ENCODE measurements at places on chromosomes 2 and 18.

DNA sequence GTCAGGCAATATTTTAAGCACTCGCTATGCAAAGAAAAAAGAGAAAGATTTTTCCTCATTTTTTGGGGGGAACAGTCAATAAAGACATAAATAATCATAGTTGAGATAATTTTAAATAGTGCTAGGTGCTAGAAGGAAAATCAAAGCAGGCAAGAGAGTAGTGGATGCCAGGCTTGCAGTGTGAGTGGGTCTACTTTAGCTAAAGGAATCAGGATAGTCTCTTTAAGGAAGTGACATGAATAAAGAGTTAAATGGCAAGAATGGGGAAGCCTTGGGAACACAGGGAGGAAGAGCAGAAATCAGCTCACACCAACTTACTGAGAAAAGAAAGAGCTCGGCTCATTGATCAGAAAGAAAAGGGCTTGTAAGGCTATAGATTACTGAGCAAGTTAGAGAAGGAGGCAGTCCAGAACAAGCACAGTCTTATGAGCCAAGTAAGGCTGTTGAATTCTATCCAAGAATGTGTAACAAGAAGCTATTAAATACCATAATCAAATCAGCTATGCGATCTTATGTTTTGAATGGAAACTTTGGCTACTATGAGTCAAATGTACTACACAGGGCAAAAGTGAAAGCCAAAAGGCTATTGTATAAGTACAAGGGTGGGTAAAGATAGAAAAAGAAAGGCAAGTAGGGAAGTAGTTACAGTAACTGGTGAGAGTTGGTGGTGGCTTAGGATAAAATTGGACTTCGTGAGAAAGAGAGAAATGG is 833.8 kb upstream of the PIK3C3 start:
- DNase-seq, result no peak

- no peak for DNase-seq
These were observed 100.5 kb downstream of the CDC42EP3 start for GRCh38 chr2:37570773-37571586.

- DNase-seq, result no peak
These were observed 403.2 kb downstream of the THSD7B start for GRCh38 chr2:137168552-137168951.

DNA sequence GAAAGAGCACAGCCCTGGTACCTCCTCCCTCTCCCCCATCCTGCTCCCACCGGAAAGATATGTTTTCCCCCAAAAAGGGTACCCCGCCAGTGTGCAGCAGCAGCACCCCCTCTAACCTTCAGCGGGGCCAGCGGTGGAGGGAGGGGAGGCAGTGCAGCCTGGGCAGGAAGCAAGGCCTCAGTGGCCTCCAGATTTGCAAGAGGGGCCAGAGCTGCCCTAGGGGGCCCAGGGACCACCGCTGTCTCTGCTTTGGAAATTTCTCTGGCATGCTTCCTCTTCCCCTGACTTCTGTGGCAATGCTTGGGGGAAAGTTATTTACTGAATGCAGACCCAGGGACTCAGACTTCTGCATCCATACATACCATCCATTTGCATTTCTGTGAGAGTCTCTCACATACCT is 111.5 kb downstream of the KLHL29 start:
- DNase-seq, result no peak

- DNase-seq, result no peak
These were observed at the start of gene FIGLA for GRCh38 chr2:70790136-70790828. TSS of gene FIGLA (minus strand) at chr2:70790643. CDS start at chr2:70790638, 5 bp downstream.

GRCh38 chr2:210798180-210798579 is 241.8 kb downstream of the CPS1 start:
- DNase-seq, result no peak

- DNase-seq, result no peak
These were observed 147.2 kb upstream of the TWIST2 start for GRCh38 chr2:238700506-238701340.

GRCh38 chr2:172249334-172249733 is 146.6 kb upstream of the DLX2 start:
- no peak for DNase-seq

- DNase-seq, result no peak
These were observed 308.5 kb downstream of the NOL4 start for GRCh38 chr18:33916200-33916599.

- DNase-seq, result no peak
These were observed 34.9 kb downstream of the IMMT start for GRCh38 chr2:86160156-86160952.

GRCh38 chr2:69171116-69171896 is 158.3 kb downstream of the ANTXR1 start:
- DNase-seq, result no peak

GRCh38 chr2:94970353-94970752 is 55.2 kb upstream of the MAL start:
- no peak for DNase-seq

GRCh38 chr2:192072778-192073177 is 122.0 kb downstream of the TMEFF2 start:
- no peak for DNase-seq
